ENCODE measurements at places on chromosomes 3 and 15.

DNA sequence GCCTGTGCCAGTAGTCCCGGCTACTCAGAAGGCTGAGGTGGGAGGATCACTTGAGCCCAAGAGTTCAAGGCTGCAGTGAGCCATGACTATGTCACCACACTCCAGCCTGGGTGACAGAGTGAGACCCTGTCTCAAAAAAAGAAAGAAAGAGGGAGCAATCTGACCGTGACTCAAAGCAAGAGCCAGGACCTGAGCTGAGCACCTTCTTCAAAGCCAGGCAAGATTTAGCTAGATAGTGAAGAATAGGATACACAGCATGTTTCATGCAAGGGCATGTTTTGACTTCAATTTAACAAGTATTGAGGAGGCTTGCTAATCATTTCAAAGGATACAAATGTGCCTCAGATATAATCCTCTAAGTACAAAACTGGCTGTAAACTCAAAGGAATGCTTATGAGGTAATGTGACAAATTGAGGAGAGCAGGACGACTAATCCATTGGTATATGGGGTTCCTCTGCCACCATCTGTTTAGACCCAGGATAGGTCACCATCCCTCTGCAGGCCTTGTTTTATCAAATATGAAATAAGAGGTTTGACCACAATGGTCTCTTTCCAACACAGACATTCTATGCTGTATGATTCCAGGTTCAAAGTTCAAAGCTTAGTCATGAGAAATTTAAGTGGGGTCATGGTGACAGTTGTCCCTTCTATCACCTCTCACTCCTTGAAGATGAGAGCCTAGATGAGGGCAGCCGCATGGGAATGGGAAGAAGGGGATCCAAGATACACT is 33.2 kb downstream of the RAB27A start:
- no peak for DNase-seq

GRCh38 chr3:112114576-112115160 is 18.4 kb downstream of the GCSAM start:
- no peak for DNase-seq

DNA sequence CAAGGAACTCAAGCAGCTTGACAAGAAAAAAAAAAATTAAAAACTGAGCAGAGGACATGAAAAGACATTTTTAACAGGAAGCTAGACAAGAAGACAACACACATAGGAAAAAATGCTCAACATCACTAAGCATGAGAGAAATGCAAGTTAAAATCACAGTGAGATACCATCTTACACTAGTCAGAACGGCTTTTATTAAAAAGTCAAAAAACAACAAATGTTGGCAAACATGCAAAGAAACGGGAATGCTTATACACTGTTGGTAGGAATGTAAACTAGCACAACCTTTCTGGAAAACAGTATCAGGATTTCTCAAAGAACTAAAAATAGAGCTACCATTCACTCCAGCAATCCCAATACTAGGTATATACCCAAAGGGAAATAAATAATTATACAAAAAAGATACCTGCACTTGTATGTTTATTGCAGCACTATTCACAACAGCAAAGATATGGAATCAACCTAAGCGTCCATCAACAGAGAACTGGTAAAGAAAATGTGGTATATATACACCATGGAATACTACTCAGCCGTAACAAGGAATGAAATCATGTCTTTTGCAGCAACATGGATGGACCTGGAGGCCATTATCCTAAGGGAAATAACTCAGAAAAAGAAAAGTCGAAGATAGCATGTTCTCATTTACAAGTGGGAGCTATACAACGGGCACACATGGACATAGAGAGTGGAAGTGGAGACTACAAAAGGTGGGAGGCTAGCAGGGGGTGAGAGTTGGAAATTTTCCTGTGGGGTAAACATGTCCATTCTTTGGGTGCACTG is 5.2 kb downstream of the GOLIM4 start:
- DNase-seq, result no peak

GRCh38 chr3:177377166-177377565 is 179.9 kb upstream of the TBL1XR1 start:
- DNase-seq, result no peak

DNA sequence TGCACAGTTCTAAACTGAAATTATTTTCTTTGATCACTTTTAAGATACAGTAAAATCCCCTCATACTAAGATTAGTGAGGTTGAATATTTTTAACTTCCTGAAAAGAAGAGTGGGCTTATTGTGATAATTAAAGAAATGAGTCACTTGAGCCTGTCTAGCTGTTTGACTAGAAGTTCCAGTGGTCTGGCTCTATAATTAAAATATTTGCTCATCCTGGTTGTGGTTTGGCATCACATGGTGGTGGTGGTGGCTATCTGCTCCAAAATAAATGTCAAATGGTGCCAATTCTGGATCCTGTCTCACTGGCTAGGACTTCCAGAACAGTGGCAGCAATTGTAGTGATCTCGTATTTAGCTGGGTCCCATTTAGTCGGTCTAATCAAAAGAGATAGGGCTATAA is 8.6 kb upstream of the TEX9 start:
- no peak for DNase-seq

Data from HAP-1 (cell line).